ENCODE measurements at places on chromosomes 11 and 22. TPM values are rescaled to one million over a fixed set of nuclear protein-coding genes. Genes with fewer than 3 reads are reported as not detected.

CCDC87 gene
- total RNA-seq, result under 0.01 TPM

LINC01488 gene
- total RNA-seq, result under 0.01 TPM

MUC2 gene
- total RNA-seq, result not detected

APOL4 gene
- total RNA-seq, result 5.0 TPM

PRRG4 gene
- 0.22 TPM for total RNA-seq

POU2AF2 gene
- not detected for total RNA-seq

PRDM11 gene
- total RNA-seq, result 7.9 TPM

IL17REL gene
- under 0.01 TPM for total RNA-seq

KMT2A gene
- total RNA-seq, result 14.5 TPM

OR51B5 gene
- total RNA-seq, result not detected

DTX4 gene
- total RNA-seq, result 8.7 TPM

QSER1 gene
- 8.3 TPM for total RNA-seq

C22orf42 gene
- not detected for total RNA-seq

OLFML1 gene
- under 0.01 TPM for total RNA-seq

OR51I1 gene
- total RNA-seq, result not detected

SULT4A1 gene
- total RNA-seq, result not detected

C11orf97 gene
- not detected for total RNA-seq

ADORA2A gene
- 3.8 TPM for total RNA-seq

MYEOV gene
- total RNA-seq, result not detected
